ENCODE measurements at places on chromosomes 2 and 18.

GRCh38 chr2:64017811-64018700, 1.2 kb downstream of the VPS54 start:
- DNase-seq, result no peak

- no peak for DNase-seq
Measured at GRCh38 chr2:19357402-19358241, 801 bp downstream of the OSR1 start.

- no peak for DNase-seq
Measured at GRCh38 chr2:219448099-219448775, 13.6 kb downstream of the SPEG start.

DNA sequence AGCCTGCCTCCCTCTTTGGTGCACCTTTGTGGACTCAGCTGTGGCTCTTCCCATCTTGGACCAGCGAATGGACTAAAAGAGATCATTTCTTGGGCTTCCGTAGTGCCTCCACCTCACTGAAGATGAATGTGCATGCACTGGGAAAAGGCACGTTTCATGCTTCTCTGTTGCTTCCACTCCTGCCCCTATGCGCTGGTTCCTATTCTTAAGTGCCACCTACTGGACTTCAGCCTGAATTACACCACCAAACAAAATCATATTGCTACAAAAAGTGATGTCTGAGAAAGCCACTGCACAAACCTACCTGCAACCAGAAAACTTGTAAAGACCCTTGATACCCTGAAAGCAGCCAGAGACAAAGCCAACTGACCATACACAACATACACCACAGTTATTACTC, 695.6 kb downstream of the TSN start:
- DNase-seq, result no peak

DNA sequence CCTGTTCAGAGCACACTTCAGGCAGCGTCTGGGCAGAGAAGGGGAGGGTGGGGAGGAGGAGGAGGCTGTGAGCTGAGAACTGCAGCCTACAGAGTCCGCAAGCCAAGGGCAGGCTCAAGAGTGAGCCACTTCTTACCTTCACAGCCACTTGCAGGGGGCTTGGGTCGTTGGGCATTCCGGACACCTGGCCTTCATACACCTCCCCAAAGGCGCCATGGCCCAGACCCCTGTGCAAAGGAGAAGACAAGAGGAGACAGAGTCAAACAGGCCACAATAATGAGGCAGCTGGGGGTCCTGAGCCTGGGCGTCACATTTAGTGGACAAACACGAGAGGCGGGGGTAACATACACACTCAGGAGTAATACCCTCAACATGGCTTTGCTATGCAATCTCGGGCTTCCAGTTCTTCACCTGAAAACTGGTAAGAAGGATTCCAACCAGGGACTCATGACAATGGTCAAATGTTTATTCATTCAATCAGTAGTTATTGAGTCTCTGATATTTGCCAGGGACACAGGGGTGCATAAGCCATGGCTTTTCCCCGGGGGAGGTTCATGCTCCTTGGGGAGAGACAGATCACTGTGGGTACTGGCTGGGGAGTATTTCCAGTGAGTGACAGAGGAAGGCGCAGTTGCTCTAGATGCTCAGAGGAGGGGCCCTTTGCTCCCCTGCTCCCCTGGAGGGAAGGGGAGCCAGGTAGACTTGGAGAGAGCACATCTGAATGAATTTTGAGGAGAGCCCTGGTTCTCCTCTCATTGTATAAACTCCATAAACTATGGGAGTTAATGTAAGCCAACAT, 107.4 kb downstream of the CLIP4 start:
- no peak for DNase-seq
